CD8-positive, alpha-beta T cell (primary cell): ENCODE measurements at places on chromosomes 16 and 17. TPM values are rescaled to one million over a fixed set of nuclear protein-coding genes. Genes with fewer than 3 reads are reported as not detected.

- peak; percentile 56 for DNase-seq
Measured at GRCh38 chr17:48878920-48879898, 13.4 kb upstream of the ATP5MC1 start.

NPTX1 gene
- total RNA-seq, result 0.06 TPM

DNA sequence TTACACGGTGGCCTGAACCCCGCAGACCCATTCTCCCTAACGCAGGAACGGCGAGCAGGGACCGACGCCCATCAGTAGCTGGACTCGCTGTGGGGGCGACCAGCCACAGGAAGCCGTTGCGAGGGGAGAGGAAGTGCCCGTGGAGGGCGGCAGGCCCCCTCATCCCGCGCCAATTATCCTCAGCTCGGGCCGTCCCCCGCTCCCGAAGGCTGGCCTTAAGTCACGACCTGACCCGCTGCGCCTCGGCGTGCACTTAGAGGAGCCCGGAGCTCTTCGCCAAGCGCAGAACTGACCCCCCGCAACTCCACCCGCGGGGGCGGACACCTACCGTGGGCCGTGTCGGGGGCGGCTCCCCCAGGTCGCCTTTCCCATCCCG lies 401 bp downstream of the ARL16 start:
- DNase-seq, result no peak

- DNase-seq, result no peak
Measured at GRCh38 chr16:65023802-65024201, 98.1 kb downstream of the CDH11 start.

RUNDC3A gene
- total RNA-seq, result 0.19 TPM

PTX4 gene
- total RNA-seq, result not detected

DNA sequence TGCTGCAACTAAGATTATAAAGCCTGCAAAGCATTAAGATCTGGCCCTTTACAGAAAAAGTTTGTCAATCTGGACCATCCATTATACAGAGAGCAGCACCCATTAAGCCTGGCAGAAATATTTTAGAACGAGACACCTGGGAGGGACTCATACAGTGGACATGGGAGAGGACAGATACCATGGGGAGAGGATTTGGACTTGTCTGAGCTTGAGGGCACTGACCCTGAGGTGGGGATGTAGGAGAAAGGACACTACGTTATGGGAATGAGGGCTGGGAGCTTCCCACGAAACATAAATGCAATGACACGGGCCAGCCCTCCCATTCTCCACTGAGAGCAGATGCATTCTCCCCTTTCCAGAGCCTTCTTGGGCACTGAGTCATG lies 6.2 kb downstream of the RUSF1 start:
- no peak for DNase-seq

DNA sequence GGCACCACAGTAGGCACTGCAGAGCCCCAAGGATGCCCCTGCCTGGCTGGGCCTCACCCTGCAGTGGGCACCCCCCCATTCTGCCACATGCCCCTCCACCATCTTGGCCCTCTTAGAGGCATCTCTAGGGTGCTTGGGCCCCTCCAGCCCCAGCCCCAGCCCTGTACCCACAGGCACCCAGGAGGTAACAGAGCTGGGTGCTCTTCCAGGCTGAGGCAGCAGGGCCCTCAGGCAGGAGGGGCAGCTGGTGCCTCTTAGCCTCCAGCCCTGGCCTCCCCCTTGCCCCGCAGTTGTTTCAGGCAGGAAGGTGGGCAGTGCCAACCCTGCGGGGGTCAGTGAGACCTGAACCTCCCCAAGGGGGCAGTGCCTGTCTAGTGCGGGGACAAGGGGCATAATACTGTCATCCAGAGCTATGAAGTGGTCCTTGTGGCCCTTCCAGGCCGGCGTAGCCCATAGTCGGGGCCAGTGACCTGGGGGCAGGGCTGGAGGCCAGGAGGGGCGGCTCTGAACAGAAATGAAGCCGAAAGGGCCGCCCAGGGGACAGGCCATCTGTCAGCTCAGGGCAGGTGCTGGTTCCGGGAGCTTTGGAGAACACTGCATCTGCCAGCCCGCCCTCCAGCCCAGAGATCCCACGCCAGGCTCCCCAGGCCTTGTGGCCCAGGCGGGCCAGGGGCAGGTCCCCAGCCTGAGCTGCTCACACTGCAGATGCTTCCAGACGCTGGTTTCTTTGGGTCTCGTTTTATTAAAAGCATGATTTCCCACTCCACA lies 4.9 kb upstream of the AATK start:
- DNase-seq, result no peak

DNA sequence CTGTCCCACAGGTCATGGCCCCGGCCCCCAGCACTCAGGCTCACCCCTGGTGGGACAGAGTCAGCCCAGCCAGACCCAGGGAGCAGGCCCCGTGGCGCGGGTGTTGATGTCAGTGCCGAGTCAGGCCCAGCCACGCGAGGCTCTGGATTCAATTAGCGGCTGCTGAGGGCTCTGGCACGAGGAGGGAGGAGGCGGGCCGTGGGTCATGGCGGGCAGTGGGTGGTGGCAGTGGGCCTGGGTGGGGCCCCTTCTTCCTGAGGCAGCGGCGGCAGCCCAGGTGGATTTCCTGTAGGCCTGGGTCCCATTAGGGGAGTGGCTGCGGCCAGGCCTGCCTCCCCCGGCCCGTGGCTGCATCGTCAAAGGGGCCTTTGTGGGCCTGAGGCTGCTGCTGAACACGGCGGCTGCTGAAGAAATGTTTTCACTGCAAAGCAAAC lies 12.9 kb downstream of the VASN start:
- no peak for DNase-seq

DNA sequence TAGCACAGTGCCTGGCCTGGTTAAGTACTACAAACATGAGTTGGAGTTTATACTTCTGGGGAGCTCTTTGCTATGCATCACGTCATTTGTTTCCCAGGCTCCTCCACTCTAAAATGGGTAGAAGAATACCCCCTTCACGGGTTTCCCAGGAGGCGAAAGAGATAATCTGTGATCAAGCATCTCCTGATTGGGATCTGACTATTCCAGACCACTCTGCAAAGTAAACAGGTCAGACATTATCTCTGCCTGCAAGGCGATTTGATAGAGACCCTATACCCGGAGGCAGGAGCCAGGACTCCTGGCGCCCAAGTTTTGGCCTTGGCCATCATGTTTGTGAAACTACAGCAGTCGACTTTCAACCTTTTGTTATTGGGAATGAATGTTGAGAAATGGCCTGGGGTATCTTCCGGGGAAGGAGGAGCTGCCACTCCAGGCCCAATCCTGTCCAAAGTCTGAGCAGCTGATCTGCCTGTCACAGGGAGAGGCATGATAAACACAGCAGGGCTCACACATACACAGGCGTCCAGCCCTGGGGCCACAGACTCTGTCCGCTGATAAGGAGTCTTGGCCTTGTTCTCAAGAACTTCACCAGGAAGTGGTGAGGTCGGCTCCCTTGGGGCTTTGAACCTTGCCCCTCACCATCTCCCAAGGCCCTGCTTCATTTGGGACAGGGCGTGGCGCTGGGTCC lies 199.9 kb downstream of the MAF start:
- no peak for DNase-seq

DNA sequence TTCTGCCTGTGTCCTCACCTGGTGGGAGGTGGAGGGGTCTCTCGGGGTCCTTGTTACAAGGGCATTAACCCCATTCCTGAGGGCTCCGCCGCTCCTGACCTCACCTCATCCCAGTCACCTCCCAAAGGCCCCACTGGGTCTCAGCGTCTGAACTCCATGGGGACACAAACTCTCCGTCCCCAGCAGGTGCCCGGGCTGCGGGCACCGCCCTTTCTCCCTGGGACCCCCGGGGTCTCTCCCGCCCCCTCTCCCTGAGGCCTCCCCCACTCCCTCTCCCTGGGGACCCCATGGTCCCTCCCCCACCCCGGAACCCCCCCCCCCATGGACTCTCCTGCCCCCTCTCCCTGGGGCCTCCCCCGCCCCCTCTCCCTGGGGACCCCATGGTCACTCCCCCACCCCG lies 24.8 kb downstream of the CACNA1H start:
- DNase-seq, result no peak

GRCh38 chr16:2056077-2056476 lies 8.3 kb downstream of the TSC2 start:
- no peak for DNase-seq
